Activated CD8-positive, alpha-beta memory T cell treated with anti-CD3 and anti-CD28 coated beads for 1 hour (primary cell): ENCODE measurements at places on chromosomes 12 and 14.

GRCh38 chr12:4996714-4997113 lies 47.0 kb upstream of the KCNA5 start:
- no peak for DNase-seq

DNA sequence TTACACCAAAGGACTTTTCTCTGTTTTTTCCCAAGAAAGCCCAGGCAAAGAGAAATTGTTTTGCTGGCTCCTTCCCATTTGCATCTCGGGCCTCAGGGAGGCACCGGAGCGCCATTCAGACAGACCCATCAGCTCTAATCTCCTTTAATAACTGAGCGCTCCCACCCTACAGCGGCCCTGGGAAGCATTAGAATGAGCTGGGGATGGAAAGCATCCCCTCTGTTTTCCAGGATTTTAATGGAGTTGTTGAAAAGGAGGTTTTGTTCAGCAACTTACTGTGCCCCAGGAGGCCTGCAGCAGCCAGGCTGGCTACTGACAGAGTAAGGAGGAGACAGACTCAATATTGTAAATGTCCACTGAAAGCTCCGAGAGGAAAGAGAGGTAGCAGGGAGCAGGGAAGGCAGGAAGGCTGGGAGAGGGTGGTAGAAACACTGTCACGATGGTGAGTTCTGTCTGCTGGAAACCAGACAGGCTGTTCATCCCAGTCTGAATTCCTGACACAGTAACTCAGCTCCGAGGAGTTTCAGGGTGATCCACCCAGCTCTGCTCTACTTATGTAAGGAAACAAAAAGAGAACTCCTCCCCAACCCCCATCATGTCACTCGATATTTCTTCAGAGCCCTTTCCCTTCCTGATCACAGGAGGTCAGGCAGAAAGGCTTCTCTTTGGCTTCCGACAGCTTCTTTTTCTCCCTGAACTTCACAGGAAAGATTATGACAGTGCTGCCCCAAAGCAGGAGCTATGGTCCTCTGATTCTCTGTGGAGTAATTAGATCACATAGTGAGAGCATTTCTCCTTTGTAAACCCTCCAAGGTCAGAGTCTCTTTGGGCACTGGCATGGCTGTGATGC lies 62.5 kb upstream of the TMEM132D start:
- DNase-seq: no peak

- no peak for DNase-seq
Observed at GRCh38 chr12:66516561-66516960, 162.3 kb downstream of the GRIP1 start.

DNA sequence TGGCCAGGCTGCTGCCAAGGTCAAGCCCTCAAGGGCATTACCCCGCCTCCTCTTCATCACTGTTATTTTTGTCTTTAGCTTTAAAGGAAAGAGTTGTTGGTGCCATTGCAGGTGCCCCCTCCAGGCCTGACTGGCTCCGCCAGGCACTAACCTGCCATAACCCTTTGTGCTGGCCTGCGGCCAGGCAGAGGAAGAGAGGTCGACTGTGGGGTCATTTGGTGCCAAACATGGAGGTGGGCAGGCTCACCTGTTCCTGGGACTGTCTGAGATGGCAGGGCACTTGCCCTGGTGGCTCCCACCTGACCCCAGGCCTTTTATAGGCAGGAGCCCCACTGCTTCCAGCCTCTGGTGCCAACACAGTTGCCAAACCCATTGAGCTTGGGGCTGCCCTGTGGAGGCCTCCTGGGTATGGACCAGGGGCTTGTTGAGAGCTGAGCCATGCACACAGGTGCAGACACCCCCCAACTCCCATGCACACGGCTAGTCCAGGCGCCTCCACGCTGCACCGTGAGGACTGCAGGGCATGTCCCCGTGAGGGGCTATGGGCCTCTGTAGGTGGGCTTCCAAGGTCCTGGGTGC lies 29.4 kb upstream of the PLD4 start:
- DNase-seq: no peak

DNA sequence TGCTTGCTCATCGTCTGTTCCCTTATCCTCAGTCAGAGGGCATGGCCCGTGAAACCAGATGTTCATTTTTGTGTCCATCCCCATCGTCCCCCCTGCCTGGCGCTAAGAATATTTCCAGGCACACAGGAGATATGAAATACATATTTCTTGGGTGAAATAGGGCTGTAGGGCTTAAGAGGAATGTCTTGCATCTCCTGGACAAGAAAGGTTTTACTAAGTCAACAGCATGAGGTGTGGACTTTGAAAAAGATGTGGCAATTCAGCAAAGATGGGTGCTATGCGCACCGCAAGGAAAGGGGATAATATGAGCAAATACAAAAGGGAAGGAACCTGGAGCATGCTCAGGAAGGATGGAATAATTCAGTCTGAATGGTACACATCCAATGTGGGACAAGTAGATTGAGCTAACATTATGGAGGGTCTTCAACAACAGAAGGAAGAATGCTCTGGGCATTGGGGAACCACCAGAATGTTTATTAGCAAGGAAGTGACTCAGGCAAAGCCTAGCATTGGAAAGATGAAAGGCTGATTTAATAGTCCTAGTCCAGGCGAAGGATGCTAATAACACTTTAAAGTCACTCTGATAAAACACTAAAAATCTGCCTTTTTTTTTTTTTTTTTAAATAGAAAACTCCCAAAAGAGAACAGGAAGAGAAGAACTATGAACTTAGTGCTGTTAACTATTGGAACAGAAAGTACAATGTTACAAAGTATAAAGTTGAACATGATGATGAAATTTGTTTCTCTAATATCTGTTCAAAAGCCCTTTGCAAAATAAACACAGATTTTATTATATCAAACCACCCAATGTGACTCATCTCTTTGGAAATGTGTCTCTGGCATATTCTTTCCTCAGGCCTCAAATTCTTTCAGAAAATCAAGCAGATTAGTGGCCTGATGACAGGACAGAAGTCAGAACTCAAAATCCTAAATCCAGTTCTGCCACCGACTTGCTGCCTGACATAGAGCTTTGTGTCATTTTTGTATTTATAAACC lies 449.5 kb downstream of the BCAT1 start:
- DNase-seq: no peak

DNA sequence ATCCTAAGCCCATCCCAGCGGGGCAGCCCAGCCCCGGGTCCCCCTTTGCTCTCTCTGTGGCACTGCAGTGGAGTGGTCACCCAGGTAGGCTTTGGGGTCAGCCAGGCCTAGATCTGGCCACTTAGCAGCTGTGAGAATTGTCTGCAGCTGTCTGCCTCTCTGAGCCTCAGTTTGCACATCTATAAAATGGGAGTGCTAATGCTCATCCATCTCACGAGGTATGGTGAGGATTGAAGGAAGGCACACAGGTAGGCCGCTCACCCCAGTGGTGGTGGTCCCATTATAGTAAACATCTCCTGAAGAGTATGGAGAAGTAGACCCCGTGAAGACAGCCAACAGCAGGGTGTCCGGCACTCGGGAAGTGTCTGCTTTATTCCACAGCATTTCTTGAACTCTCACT lies 9.2 kb downstream of the FOXN4 start:
- DNase-seq: no peak

DNA sequence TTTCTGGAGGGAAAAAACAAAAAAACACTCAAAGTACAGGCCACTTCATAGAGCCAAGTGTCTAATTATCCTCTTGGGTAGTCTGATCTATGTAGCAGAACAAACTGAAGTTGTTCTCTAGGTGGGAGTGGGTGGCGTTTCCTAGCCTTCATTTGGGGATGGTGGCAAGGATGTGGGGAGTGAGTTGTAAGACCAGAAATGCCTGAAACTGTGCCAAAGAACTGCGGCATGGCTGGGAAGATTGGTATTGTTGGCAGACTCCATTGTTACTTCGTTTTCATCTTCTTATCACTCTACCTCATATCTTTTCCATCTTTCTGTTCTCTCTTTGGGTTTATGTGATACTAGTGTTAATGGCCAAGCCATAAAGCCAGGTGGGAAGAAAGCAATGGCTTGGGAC lies 177.3 kb upstream of the DDHD1 start:
- DNase-seq: no peak

GRCh38 chr12:58349161-58349560 lies 407.8 kb downstream of the ATP23 start:
- DNase-seq: no peak

DNA sequence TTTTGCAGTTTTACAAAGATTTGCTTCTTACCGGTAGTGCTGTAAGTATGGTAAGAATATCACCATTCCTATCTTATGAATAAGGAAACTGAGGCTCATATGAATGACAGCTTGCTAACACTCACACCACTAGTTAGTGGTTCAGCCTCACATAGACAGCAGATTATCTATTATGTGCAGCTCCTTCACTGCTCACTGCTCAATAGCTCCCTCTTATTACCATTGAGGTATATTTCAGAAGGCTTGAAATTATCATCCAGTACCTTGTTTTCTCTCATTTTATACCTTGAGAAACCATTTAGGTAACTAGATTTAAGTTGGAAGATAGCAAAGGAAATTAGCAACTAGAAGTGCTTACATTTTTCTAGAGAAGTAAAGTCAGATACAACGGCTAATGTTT lies 15.5 kb downstream of the RIC8B start:
- DNase-seq: no peak

DNA sequence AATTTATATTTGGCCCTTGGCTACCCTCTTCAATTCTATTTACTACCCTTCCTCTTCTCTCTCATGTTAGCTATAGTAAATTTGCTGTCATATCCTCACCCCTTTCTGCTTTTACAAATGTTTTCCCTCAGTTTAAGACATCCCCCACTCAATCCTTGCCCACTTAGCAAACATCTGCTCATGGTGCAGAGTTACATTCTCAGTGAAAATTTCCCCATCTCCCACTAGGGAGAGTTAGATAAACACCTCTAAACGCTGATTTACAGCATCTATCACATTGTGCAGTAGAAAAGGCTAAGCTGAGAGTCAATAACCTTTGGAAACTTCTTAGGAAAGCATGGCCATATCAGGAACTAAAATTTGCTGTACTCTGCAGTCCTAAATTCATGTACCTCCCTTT lies 69.0 kb downstream of the DENND5B start:
- DNase-seq: no peak

DNA sequence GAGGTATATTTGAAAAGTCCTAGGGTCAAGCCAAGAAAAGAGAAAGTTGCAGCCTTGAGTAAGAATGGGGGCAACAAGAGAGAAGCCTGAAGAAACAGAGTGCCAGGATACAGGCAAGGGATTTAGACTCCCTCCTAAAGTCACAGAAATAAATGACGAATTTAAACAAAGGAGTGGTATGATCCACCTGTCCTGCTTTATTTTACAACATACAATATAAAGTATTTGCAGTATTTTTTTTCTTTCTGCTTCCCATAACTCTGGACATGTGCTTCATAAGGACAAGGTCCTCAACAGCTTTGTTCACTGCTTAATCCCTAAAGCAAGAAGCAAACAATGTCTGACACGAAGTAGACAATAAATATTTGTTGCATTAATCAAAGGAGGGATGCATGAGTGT lies 57.4 kb downstream of the IFNG start:
- no peak for DNase-seq

DNA sequence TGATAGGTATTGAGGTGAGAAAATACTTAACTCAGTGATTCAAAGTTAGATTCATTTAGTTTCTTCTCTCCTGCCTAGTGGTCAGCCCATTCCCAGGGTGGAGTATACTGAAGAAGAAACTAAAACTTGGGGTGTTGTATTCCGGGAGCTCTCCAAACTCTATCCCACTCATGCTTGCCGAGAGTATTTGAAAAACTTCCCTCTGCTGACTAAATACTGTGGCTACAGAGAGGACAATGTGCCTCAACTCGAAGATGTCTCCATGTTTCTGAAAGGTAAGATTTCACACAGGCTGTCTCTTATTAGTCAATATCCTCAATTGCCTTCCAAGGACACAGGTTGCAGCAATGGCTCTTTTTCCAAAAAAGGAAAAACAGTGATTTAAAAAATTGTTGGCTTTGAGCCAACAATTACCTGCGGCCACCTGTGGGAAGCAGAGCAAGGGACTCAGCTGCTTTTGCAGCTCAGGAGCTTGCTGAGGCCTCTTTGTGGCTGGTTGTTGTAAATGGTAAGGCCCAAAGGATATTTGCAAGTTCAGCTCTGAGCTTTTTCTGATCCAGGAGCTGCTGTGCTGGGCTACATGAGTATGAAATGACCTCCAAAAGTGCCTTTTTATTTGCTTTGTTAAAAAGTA lies 33.9 kb downstream of the TPH2 start:
- no peak for DNase-seq

GRCh38 chr14:79502751-79503148 lies 708.6 kb downstream of the DIO2 start:
- no peak for DNase-seq

GRCh38 chr12:3202734-3203446 lies 125.7 kb downstream of the TSPAN9 start:
- DNase-seq: peak; percentile 29

DNA sequence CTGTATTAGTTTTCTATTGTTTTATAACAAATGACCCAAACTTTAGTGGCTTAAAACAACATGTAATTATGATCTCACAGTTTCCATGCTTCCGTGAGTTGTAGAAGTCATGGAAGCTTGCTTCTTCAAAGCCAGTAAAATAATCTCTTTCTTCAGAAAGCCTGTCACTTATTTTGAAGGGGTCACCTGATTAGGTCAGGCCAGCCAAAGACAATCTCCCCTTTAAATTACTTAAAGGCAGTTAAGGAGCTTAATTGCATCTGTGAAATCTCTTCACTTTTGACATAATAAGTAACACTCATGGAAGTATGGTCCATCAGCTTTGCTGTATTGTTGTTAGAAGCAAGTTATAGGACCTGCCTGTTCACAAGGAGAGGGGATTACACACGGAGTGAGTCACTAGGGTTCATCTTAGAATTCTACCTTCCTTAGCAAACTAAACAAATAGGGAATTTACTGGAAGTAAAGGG lies 89.8 kb downstream of the FAR2 start:
- DNase-seq: no peak

GRCh38 chr12:133120385-133121191 lies 9.5 kb downstream of the ZNF891 start:
- DNase-seq: no peak

DNA sequence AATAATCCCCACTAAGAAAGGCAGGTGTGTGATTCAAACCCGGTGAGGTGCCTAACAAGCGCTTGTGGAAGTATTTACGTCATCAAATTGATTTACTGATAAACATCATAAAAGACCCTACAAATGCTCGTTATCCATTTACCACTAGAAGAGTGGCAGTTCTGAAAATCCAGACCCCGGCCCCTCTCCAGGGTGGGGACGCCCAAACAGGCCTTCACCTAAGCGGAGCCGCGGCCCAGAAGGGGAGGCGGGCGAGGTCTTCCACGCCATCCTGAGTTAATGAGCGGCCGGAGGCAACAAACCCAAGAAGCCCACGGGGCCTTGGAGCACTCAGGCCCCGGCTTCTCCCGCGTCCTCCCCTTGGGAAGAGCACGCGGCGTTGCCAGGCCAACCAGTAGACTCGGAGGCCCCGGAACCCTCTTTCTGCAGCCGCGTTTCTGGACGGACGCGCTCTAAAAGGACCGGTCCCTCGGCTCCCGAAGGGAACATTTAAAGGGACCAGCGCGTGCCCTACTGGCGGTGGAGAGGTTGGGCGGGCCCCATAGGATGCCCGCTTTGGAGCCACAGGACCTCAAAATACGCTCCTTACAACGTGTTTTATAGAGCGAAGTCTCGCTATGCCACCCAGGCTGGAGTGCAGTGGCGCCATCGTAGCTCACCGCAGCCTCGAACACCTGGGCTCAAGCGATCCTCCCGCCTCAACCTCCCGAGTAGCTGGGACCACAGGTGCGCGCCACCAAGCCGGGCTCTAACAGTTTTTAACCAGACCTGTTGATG lies 3.5 kb downstream of the PTPN21 start:
- DNase-seq: peak; percentile 13
